ENCODE measurements at places on chromosomes 7 and 10.

DNA sequence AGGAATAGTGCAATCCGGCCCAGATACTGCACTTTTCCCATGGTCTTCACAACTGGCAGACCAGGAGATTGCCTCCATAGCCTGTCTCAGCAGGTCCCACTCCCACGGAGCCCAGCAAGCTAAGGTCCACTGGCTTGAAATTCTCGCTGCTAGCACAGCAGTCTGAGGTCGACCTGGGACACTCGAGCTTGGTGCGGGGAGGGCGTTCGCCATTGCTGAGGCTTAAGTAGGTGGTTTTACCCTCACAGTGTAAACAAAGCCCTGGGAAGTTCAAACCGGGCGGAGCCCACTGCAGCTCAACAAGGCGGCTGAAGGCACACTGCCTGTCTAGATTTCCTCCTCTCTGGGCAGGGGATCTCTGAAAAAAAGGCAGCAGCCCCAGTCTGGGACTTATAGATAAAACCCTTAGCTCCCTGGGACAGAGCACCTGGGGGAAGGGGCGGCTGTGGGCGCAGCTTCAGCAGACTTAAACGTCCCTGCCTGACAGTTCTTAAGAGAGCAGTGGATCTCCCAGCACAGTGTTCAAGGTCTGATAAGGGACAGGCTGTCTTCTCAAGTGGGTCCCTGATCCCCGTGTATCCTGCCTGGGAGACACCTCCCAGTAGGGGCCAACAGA lies 293.5 kb upstream of the GALNT17 start:
- no peak for DNase-seq

DNA sequence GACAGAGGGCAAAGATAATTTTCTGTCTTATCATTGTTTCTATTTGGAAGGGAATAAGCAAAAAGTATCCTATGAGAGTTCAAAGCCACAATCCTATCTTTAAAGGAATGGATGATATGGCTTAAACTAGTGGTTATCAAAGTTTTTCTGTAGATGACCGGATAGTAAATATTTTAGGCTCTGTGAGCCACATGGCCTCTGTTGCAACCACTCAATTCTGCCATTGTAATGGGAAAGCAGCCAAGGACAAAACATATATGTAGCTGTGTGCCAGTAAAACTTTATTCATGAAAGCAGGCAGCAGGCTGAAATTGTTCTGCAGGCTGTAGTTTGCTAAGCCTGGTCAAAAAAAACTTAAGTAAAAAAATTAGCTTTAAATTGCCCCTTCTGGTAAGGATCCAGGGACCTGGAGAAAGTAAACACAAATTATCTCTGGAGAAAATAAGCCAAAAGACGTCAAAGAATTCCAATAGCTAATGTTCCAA lies 73.3 kb downstream of the THSD7A start:
- DNase-seq: no peak

- DNase-seq: no peak
Measured at GRCh38 chr7:159160450-159160849, 15.8 kb upstream of the VIPR2 start.

- no peak for DNase-seq
Measured at GRCh38 chr10:102285133-102285532, 39.8 kb downstream of the GBF1 start.

GRCh38 chr7:105745681-105746330 lies 130.6 kb downstream of the ATXN7L1 start:
- DNase-seq: no peak

Data from stimulated activated CD8-positive, alpha-beta memory T cell treated with anti-CD3 and anti-CD28 coated beads, Interleukin-7, amount 100 ng/mL, for 1 hour (primary cell).